ENCODE measurements at places on chromosomes 1 and 21. TPM values are rescaled to one million over a fixed set of nuclear protein-coding genes. Genes with fewer than 3 reads are reported as not detected.

GRCh38 chr1:86765073-86765472, 60.7 kb downstream of the SH3GLB1 start:
- DNase-seq = no peak

DNA sequence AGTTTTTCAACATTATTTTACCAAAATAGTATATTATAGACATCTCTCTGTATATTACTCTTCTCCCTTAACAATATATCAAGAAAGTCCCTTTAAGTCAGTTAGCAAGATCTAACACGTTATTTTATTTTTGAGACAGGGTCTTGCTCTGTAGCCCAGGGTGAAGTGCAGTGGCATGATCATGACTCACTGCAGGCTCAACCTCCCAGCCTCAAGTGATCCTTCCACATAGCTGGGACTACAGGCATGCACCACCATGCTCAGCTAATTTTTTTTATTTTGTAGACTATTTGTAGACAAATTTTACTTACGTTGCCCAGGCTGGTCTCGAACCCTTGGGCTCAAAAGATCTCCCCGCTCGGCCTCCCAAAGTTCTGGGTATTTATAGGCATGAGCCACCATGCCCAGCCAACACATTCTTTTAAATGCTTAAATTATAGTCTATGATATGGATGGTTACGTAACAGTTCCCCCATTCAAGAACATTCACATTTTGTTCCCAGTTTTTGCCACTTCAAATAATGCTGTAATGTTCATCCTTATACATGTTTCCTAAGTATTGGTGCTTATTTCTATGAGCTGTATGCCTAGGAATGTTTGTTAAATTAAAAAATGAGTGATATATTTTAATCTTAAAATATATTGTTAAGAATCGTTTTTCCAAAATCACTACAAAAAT, 70.4 kb downstream of the TUT4 start:
- DNase-seq = no peak

DNA sequence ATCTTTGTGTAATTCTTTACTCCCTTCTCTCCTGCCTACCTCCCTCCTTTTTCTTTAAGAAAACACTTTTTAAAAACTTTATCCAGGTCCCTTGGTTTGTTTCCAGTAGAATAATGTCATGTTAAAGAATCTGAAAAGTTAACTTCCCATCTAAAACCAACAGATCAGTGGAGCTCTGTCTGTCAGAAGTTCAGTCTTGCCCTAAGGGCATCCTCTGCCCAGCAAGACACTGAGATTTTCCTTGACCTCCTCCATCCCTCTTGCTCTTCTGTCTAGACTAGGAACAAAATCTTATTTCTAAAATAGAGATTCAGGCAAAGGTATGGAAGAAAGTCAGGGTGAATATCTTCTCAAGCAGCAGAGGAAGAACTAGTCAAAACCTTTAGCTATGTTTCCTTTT, 5.7 kb upstream of the GNL2 start:
- no peak for DNase-seq

- DNase-seq = no peak
Measured at GRCh38 chr1:212284332-212284743, 872 bp upstream of the PPP2R5A start.

- DNase-seq = no peak
Measured at GRCh38 chr1:59477286-59477685, 180.4 kb downstream of the FGGY start.

DNA sequence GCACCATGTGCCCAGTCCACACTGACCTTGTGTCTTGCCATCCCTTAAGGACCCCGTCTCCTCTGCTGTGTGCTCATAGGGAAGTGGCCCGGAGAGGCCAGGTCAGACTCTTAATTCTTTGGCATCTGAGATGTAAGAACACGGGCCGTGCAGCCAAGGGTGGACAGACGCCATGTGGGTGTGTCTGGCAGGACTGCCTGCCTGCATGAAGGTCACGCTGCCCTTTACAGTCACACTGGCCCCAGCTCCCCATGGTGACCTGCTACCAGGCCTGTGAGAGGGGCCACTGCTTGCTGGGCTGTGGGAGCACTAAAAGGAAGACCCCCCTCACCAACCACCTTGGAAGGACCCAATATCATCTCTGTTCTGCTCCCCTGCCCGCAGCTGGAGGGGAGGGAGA, 17.7 kb downstream of the DHRS3 start:
- DNase-seq = no peak

PRAMEF33 gene
- not detected for polyA plus RNA-seq

- DNase-seq = peak; percentile 67
Measured at GRCh38 chr1:58442114-58442513, 104.4 kb downstream of the OMA1 start.

- no peak for DNase-seq
Measured at GRCh38 chr1:247359559-247359958, 27.9 kb upstream of the ZNF496 start.

- DNase-seq = no peak
Measured at GRCh38 chr21:33849834-33850233, 65.8 kb downstream of the ATP5PO start.

- no peak for DNase-seq
Measured at GRCh38 chr1:78383923-78384322, 106.9 kb upstream of the PTGFR start.

GRCh38 chr1:181985936-181986906, 75.3 kb downstream of the ZNF648 start:
- no peak for DNase-seq

SIKE1 gene
- 51.3 TPM for polyA plus RNA-seq

- no peak for DNase-seq
Measured at GRCh38 chr21:41204736-41205135, 36.8 kb downstream of the BACE2 start.

GRCh38 chr1:155158991-155159390, 14.1 kb downstream of the KRTCAP2 start:
- DNase-seq = no peak

DNA sequence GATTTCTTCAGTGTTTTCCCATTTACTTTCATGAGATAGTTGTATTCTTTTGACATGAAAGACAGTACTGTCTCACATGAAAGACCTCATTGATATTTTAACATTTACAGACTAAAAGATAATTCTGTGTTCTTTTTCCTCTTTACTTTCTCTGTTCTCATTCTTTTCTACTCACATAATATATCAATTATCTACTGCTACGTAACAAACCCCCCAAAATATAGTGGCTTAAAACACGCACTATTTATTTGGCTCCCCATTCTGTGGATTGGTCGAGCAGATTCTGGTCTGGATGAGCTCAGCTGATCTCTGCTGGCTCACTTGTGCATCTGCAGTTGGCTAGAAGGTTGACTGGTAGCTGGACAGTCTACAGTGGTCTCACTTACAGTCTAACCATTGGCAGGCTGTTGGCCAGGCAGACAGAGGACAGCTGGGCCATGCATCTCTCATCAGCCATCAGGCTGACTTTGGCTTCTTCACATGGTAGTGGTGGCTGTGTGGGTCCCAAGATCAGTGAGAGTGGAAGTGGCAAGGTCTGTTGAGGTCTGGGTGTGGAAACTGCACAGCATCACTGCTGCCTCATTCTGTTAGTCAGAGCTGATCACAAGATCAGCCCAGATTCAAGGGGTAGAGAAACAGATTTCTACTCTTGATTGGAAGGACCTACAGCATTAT, 63.2 kb downstream of the MPZL1 start:
- no peak for DNase-seq

GRCh38 chr1:217191441-217191840, 439.4 kb downstream of the GPATCH2 start:
- no peak for DNase-seq

TBX15 gene
- polyA plus RNA-seq = 0.36 TPM

GRCh38 chr1:41538741-41539417, 54.4 kb upstream of the EDN2 start:
- no peak for DNase-seq

GRCh38 chr1:41919764-41920397, 1.2 kb upstream of the HIVEP3 start:
- DNase-seq = peak; percentile 31

GRIK1 gene
- 1.5 TPM for polyA plus RNA-seq

GRCh38 chr1:89310505-89310904, 37.8 kb upstream of the GBP5 start:
- no peak for DNase-seq

DNA sequence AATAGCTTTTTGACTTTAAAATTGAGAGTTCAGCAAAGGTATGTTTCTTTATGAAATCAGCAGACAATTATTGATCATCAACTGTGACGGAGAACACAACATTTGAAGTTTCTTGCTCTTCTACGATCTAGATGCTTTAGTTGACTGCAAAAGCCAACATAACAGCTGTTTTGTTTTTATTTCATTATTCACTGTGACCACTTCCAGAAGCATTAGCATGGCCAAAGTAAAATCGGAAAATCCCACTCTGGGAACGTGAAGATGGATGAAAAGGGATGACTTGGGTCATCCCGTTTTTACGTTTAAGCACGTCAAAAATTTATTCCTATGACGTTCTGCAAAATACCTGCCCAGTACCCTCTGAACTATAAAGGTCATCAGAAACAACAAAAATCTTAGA, 833.0 kb upstream of the ADAMTS5 start:
- DNase-seq = no peak

DNA sequence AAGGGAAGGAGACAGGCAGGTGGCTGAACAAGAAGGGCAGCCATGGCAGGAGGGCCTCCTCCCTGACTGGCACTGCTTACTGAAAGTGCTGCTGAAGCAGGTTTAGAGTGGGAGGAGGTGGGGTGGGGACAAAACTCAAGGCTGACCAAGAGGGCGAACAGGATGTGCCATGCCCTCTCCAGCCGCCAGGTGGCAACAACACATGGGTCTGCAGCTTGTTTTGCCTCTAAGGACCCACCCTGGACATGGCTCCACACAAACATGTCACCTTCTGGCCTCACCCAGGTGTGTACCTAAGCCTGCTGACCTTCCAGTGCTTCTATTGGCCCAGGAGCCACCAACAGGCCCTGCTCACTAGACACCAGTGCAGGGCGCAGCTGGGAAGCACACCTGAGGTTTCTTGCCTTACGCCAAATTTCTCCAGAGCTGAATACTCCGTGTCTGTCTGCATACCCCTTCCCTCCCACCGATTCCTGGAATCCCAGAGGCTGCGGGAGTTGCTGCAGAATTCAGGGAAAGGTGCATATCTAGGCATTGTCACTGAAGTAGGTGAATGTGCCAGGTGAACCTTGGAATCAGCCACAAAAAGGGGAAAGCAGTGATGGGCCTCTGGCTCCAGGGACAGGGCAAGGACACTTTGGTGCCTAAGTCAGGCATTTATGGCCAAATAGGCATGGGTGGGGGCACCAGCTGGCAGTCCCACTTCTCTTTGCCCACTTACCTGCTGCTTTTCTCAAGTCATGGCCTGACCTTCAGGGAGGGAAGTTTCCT, 5.3 kb downstream of the PSRC1 start:
- no peak for DNase-seq

TTC22 gene
- polyA plus RNA-seq = 10.5 TPM

DNA sequence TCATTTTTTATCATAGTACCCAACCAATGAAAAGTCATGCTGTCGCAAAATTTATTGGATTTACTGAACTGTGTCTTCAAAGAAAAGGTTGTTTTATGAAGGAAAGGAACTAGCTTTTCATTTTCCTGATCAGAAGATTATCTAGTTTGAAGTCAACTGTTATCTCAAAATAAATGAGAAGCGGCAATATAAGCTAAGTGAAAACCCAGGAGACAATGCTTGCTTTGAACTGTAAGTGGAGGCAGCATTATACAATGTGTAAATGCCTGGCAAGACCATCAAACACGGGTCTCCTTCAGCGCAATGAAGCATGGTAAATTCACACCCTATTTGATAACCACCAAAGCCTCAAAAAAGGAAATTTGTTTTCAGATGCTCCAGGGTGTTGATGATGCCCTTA, 134.4 kb upstream of the PTBP2 start:
- no peak for DNase-seq

GRCh38 chr1:201022820-201023516, 546 bp downstream of the KIF21B start:
- no peak for DNase-seq

GRCh38 chr1:31591425-31592093, 15.2 kb downstream of the TINAGL1 start:
- DNase-seq = no peak

RGS1 gene
- polyA plus RNA-seq = 1.3 TPM

GRCh38 chr21:44571296-44571695, 2.2 kb upstream of the KRTAP10-4 start:
- DNase-seq = no peak

DNA sequence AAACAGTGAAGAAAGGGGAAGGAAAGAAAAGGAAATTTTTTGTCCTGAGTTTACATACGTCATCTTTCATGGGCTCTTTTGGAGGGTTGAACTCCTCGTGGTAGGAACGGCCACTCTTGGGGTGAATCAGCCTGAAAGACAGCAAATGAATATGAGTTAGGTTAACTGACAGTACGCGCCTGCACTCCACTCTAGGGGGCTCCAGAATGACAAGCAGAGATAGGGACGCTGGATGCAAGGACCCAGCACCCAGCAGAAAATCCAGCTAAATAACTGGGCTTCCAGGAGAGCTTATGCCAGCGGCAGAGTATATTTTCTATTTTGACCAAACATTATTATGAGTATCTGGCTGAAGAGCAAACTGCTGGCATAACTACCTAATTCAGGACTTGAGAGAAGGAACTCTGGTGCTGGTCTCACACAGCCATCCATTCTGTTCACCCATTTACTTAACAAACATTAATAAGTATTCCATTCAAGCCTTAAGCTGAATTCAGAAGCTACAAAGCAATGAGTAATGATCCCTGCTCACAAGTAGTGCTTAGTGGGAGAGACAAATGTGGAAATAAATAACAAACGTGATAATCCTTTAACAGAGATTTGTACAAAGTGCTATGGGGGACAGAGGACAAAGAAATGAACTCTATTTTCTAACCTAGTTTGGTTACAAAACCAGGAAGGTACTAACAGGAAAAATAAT, 22.1 kb downstream of the AK2 start:
- no peak for DNase-seq

OR2T35 gene
- polyA plus RNA-seq = not detected

DNA sequence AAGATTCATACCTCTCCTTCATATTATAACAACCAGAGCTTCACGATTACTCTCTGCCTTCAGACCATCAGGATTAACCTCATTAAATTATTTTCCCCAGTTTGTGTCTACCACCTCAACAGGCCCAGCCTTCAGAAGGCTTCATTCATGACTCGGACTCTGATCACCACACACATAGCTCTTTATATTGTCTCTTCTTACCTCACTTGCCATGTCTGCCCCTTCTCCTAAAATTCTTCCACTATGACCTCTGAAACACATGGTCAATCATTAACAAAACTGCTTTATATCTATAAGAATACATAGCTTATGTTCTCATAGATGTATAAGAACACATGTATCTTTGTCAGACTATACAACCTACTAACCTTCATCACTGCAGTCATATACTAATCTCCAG, 79.8 kb downstream of the USP1 start:
- no peak for DNase-seq
